ENCODE measurements at places on chromosomes 2 and 18. TPM values are rescaled to one million over a fixed set of nuclear protein-coding genes. Genes with fewer than 3 reads are reported as not detected.

Gene GPR45
- not detected for total RNA-seq

Gene GAD1
- total RNA-seq = 0.07 TPM

Gene MAPK4
- under 0.01 TPM for total RNA-seq

Gene GPR39
- total RNA-seq = 6.4 TPM

Gene DNMT3A
- 18.0 TPM for total RNA-seq

Gene EN1
- total RNA-seq = 0.91 TPM

Gene ITSN2
- 33.0 TPM for total RNA-seq

Gene TEKT4
- not detected for total RNA-seq

Gene SIGLEC15
- 1.8 TPM for total RNA-seq

Gene AMER3
- not detected for total RNA-seq

Gene TXNDC2
- total RNA-seq = not detected

Gene MCM6
- total RNA-seq = 9.6 TPM

Gene APCDD1
- total RNA-seq = 8.2 TPM

Gene IL18R1
- 8.3 TPM for total RNA-seq

Gene TRIP12
- 268 TPM for total RNA-seq

Gene OTOF
- not detected for total RNA-seq

Gene DSEL
- total RNA-seq = 53.5 TPM

Gene RBKS
- 0.59 TPM for total RNA-seq

Gene CCDC68
- total RNA-seq = 15.1 TPM

Gene BMPR2
- 47.5 TPM for total RNA-seq

Gene CNNM3
- 11.3 TPM for total RNA-seq

Gene PTH2R
- total RNA-seq = 0.17 TPM

Gene CTNNA2
- 0.07 TPM for total RNA-seq

Gene ASIC4
- 0.46 TPM for total RNA-seq

Gene FLACC1
- 1.3 TPM for total RNA-seq

Gene HOXD10
- total RNA-seq = not detected

Gene SLC8A1
- total RNA-seq = 116 TPM

Gene UBR3
- total RNA-seq = 40.0 TPM

Gene SMYD5
- total RNA-seq = 23.3 TPM

Gene TBC1D8
- total RNA-seq = 12.1 TPM

Gene DSG4
- not detected for total RNA-seq

Gene MEIS1
- total RNA-seq = 23.6 TPM

Gene RAD51AP2
- not detected for total RNA-seq

Gene ERMN
- total RNA-seq = 1.1 TPM

Gene XIRP2
- total RNA-seq = not detected

Gene TAF4B
- total RNA-seq = 3.3 TPM

Gene HS6ST1
- 29.5 TPM for total RNA-seq

Gene C2orf80
- total RNA-seq = not detected

Gene GALR1
- not detected for total RNA-seq

Gene CAPN13
- not detected for total RNA-seq

Gene SNORC
- total RNA-seq = 1.6 TPM

Gene RASGRP3
- 3.0 TPM for total RNA-seq

Gene SH3BP4
- 35.6 TPM for total RNA-seq

Gene ZFP36L2
- total RNA-seq = 16.9 TPM

Gene ACVR1
- total RNA-seq = 62.4 TPM

Measured in smooth muscle cell of the pulmonary artery (primary cell).